ENCODE measurements at places on chromosomes 7 and 10.
A peak's percentile ranks its signal among the peaks of the same experiment; 100 is the strongest.

- DNase-seq, result no peak
Observed at GRCh38 chr10:29828956-29829355, 194.2 kb upstream of the SVIL start.

GRCh38 chr10:118800920-118801319, 46.1 kb upstream of the CACUL1 start:
- peak; percentile 47 for DNase-seq

DNA sequence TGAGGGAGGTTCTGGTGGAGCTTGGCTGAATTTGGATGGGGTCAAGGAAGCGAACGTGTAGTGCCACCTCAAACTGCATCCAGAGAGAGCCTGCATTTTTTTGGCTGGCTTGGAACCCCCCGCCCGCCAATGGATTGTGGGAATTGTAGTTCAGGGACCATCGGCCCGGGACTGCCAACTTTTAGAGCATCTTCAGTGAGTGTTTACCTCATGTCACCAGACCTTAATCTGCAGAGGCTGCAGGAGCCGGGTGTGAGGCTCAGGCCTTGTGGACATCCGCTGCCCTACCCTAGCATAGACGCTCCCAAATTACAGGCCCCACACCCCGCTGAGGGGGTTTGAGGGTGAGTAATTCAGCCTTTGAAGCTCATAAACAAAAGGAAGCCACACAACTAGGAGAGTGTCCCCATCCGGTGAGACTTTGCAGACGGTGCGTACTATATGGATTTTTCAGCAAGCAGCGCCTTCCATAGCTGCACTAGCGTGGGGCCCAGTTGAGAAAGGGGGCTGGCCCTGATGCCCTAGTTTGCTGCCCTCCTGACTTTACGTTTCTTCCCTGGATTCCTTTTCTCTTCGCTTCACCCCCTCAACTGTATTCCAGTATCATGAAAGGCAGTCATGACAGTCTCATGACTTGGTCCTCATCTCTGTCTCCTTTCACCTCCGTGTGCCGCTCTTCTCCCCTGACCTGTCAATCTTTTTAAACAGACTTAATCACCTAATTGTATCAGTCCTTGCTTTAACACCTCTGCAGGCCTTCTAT, 717 bp downstream of the CNPY4 start:
- DNase-seq, result peak; percentile 77

DNA sequence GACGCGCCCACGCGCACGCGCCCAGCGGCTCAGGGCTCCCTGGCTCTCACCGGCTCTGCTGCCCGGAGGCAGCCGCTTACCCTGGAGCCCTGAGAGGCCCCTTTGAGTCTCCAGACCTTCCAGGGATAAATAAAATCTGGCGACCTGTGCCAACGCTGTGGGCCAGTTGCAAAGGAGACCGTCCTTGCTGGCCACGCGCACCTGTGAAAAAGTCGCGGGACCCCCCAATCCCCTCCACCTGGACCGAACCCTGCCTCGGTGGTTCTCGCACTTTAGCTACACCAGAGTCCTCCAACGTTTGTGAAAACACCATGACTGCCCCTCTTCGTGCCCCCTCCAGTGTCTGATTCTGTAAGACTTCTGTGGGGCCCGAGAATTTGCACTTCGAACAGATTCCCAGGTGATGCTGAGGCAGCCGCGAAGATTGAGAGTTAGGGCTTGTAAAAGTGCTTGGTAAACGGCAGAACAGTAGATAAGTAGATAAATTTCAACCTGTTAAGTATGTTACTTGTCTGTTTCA, 102.4 kb upstream of the SVIL start:
- DNase-seq, result peak; percentile 38

GRCh38 chr7:140542228-140542603, 62.9 kb upstream of the MKRN1 start:
- DNase-seq, result no peak

DNA sequence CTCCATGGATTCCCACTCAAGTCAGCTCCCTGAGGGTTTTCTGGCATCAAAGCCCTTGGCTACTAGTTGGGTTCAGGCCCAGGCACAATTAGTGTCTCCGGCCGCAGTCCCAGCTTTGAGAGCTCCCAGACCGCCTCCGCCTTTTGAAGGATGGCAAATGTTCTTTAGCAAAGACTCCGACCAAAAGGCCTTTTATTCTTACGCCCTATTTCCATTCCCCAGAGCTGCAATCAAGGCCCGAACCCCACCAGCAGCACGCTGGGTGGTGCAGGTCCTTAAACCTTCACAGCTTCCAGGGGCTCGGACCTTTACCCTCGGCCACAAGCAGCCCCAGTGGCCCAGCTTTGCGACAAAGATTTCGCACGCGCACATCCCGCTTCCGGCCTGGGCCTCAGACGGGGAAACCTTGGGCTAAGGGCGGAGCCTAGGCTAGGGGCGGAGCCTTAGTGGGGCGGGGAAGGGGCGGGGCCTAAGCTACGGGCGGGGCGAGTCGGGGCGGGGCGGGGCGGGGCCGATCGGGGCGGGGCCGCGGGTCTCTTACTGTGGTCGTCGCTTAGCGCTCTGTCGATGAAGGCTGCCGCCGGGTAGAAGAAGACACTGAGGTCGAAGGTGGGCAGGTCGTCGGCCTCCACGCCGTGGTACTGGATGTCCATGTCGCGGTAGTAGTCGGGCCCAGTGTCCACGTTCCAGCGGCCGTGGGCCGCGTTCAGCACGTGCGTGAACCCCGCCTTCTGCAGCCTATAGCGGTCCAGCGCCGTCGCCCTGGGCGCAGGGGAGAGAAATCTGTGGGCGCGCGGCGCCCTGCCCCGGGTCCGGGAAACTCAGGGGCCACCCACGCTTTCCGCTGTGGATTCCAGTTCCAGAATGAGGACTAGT, 68.0 kb upstream of the SAMD8 start:
- no peak for DNase-seq

DNA sequence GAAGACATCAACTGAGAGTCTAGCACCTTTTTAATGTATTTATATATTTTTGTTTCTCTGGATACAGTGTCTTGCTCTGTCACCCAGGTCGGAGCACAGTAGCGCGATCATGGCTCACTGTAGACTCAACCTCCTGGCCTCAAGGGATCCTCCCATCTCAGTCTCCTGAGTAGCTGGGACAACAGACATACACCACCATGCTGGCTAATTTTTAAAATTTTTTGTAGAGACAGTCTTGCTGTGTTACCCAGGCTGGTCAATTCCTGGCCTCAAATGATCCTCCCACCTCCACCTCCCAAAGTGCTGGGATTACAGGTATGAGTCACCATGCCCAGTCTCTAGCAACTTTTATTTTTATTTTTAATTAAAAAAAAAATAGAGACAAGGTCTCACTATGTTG, 51.4 kb upstream of the ANLN start:
- DNase-seq, result no peak

DNA sequence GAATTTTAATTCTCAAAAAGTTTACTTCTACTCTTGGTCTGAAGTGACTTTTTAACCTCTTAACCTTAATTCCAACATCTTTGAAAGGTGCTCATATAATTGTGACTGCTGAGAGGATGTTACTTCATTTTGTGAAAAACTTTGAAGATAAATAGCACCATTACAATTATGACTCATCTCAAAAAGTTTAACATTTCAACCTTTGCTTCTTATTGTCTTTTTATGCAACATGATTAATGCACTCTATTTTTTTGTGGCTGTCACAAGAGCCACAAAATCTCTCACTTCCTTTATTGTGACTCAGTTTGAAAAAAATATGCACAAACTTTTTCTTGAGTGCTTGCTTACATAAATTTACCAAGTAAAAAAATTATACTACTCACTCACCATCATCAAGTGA, 383.1 kb downstream of the LRRTM3 start:
- no peak for DNase-seq

DNA sequence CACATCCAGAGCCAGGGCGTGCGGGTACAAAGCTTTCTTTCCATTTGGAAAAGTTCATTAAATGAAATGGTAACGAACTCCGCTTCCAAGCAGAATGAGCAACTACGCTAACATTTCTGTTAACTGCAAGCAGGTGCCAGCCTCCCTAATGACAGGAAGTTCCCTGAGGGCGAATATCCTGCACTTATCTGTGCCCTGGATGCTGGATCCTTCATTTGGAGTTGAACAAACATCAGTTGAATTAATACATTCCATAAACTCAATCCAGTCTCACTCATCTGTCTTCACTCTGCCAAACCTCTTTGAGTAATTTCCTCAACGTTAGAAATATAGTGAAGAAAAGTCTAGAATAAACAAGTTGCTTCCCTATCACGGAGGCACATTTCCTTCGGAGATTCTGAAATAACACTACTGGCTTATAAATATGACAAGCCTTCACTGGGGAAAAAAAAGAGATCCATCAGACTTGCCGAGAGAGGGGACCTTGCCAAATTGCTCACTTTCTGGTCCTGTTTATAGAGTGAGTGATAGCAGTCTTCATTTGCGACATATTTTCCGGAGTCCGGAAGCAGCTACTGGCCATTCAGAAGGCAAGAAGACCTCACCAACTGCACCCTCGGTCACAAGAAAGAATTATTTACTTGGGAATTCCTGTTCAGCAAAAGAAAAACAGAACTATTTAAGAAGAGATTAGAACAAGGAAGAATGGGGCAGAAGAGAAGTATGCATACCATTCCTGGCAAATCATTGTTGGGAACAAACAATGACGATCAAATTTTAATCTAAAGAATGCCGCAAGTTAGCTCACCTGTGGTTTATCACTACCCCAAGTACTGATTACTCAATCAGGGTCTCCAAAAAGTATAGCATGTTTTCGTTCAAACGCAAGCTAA, 196.4 kb downstream of the FAM107B start:
- DNase-seq, result no peak

- no peak for DNase-seq
Observed at GRCh38 chr7:117427258-117427701, at the start of gene ASZ1. Gene ASZ1 (minus strand): TSS chr7:117427493. CDS start chr7:117427460, 33 bp downstream.

DNA sequence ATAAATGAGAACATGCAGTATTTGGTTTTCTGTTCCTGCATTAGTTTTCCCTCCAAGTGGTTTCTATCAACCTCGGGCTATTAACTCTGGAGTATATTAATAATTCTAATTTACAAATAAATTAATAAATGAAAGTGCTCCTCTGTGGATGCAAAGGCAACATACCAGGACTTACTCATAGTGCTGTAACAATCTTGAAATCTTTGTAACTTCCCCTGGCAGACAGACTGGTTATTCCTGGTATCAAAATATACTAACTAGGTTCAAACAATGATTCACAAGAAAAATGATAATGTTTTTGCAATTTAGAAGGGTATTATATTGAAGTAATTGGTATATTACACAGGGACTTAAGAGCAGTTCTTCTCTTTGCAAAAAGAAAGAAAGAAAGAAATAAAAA, 177.2 kb downstream of the FANK1 start:
- no peak for DNase-seq

DNA sequence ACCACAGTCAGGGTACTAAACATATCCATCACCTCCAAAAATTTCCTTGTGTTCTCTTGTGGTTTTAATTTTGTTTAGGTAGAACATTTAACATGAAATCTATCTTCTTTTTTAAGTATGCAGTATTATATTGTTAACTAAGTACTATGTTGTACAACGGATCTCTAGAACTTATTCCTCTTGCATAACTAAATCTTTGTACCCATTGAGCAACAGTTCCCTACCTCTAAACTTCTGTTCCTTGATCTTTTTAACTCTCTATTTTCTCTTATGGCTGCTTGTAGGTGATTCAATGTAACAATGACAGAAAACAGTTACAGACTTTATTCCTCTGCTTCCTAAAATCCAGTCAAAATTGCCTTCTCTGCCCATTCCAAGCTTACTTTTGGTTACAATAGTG, 9.9 kb downstream of the NRG3 start:
- DNase-seq, result no peak

- peak; percentile 75 for DNase-seq
Observed at GRCh38 chr10:89646889-89647657, 2.0 kb upstream of the PANK1 start.

- no peak for DNase-seq
Observed at GRCh38 chr7:150365673-150366398, 2.8 kb upstream of the REPIN1 start.

DNA sequence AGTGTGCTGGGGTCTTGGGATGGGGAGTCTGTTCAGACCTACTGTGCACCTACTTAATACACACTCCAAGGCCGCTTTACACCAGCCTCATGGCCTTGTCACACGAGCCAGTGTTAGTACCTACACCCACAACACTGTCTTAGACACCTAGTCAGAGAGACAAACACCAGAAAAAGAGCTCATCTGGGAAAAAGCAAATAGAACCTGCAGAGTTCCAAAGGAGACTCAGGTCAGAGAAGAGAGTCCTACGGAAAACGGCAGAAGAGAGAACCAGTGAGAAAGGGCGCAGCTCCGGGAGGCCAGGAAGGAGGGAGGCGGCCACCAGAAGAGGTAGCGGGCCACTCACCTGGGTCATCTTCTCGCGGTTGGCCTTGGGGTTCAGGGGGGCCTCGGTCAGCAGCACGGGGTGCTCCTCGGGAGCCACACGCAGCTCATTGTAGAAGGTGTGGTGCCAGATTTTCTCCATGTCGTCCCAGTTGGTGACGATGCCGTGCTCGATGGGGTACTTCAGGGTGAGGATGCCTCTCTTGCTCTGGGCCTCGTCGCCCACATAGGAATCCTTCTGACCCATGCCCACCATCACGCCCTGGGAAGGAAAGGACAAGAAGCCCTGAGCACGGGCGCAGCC, 105.3 kb upstream of the TNRC18 start:
- no peak for DNase-seq

- DNase-seq, result peak; percentile 6
Observed at GRCh38 chr7:42125321-42125720, 111.7 kb downstream of the GLI3 start.

All from NCI-H82 (cell line).